ENCODE measurements at places on chromosomes 1 and 21.

DNA sequence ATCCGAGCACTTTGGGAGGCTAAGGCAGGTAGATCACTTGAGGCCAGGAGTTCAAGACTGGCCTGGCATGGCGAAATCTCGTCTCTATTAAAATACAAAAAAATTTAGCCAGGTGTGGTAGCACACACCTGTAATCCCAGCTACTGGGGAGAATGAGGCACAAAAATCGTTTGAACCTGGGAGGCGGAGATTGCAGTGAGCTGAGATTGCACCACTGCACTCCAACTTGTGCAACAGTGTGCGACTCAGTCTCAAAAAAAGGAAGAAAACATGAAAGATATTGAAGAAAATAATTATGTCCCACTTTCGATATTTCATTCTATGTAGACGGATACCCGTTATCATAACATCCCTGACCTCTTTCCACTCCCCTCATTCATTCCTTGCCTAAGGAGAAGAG, 19.2 kb downstream of the TUT4 start:
- DNase-seq = no peak

DNA sequence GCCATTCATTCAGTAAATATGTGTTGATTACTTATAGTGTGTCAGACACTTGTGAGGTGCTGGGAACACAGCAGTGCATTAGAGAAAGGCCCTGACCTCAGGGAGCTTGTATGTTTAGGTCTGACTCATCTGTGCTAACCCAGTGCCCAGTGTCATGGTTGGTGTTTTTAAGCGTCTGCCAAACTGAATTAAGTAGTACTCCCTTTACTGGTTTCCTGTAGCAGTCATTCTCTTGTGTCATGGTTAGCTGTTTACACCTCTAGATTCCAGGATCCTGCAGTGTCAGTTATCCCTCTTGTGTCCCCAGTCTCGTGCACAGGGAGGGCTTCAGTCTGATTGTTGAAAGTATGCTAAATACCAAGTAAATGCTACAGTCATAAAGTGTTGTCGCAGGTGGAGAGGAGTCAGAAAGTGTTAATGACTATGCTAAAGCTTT, 14.2 kb downstream of the UCK2 start:
- DNase-seq = peak; percentile 38

DNA sequence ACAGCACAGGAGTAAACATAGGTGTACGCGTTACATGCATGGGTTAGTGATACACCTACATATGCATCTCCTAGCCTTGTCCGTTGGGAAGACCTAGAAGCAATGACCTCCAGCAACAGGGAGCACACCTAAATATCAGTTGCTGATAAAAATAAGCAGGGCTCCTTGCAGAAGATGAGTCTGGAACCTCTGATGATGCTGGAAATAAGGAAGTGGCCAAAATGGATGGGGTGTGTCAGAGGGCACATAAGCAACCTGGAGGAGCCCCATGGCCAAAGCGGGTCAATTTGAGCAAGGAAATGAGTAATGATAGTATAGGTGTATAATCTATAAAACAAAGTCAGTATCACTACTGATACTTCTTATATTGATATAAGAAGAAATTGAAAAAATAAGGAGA, 13.7 kb downstream of the ADARB1 start:
- DNase-seq = no peak

DNA sequence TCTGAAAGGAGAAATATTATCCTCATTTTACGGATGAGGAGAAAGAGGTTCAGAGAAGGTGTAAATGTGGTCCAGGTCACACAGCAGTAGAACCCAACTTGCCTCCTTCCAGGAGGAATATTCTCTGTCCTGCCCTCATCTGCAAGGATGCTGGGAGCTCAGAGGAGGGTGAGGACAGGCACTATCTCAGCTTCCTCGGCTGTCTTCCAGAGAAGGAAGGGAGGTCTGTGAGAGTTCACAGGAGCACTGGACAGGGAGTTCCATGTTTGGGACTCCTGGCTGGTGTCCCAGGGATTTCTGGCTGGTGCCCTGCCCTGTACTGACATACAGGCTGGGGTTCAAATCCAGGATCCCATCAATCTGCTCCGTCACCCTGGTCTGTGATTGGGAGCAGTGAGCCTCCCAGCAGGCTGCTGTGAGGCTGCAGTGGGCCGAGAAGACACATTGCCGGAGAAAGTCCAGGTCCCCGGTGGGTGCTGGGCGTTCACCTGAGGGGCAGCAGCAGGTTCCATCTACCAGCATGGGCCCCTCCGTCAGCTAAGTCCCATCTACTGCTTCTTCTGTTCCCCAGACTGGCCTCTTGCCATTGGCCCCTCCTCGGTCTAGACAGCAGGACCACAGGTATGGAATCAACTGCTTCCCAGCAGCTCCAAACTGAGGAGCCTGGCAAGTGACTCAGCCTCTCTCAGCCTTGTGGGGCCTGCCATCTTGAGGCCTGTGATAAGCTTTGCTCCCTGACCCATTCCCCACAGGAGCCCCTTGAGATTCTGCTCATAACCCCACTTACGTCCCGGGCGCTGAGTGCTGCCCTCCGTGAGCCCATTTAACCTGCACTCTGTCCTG, 8.5 kb upstream of the BSND start:
- peak; percentile 39 for DNase-seq

DNA sequence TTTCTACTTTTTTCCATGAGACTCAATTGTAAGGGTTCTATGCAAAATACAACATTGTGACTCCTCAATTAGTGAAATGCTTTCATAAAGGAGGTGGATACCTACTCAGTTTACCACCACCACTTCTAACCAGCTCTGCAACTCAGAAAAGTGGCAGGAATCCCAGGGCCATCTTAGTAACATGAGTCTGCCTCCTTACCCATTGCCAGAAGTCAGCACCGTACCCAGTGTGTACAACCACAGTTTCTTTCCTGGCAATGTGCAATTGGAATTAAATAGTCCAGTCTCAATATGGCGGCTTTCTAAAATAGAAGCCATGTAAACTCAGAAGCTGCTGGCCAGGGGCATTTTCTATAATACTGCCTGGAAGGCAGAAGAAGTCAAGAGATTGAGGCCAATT, 32.1 kb downstream of the TESK2 start:
- no peak for DNase-seq

Data from fibroblast of skin of scalp (primary cell).